CD4-positive, alpha-beta memory T cell (primary cell): ENCODE measurements at places on chromosomes 7 and 10.

- no peak for DNase-seq
These were observed 14.4 kb upstream of the ITGB1 start for GRCh38 chr10:32972460-32972859.

GRCh38 chr7:133560900-133561299, 308.0 kb downstream of the EXOC4 start:
- DNase-seq = no peak

- peak; percentile 41 for DNase-seq
These were observed 37.0 kb upstream of the EGR2 start for GRCh38 chr10:62852961-62853702.

DNA sequence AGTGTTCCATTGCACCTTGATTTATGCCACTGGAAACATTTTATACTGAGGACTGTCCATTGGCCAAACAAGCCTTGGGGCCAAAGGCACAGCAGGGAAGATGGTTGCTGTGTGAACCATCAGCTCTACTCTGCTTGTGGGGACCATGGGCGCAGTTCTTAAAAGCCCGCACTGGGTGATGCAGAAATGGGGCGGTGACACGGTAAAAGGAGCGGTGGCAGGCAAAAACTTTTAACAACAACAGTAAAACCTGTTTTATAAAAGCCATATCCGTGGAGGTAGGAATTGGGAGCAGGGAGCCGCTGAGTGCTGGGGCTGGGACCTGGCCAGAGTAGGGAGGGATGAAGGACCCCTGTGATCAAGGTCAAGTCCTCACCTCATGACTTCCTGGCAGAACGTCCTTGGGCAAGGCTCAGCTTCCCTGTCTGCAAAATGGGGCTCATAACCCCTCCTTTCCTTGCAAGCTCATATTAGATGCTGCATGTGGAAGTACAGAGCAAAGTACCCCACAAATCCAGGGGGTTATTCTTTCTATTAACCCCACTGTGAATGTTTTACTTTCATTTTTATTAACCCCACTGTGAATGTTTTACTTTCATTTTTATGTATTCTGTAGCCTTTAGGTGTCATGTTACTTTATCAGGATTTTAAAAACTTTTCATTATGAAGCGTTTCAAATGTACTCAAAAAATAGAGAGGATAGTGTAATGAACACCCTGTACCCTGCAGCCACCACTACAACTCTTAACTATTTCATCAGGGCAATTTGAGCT, 78.3 kb downstream of the GRK5 start:
- no peak for DNase-seq
